ENCODE measurements at places on chromosomes 5 and 9. TPM values are rescaled to one million over a fixed set of nuclear protein-coding genes. Genes with fewer than 3 reads are reported as not detected.
A peak's percentile ranks its signal among the peaks of the same experiment; 100 is the strongest.

GRCh38 chr5:60092671-60093422 is 199.3 kb upstream of the PDE4D start:
- no peak for DNase-seq

DNA sequence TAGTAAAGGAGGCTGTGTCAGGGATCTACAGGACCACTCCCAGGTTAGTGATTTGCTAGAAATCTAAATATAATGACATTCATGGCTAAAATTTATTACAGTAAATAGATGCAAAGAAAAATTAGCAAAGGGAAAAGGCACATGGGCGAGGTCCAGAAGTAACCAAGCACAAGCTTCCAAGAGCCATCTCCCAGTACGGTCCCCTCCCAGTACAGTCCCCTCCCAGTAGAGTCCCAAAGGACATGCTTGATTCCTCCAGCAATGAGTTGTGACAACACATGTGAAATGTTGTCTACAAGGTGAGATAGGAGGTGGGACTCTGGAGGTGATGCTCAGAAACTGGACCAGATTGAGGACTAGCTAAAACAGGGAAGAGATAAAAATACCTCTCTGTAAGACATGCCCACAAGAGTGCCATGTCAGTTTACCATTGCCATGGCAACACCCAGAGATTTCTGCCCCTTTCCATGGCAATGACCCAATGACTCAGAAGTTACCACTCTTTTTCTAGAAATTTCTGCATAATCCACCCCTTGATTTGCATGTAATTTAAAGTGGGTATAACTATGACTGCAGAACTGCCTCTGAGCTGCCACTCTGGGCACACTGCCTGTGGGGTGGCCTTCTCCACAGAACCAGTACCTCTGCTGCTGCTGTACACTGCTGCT is 27.9 kb upstream of the CEMIP2 start:
- DNase-seq: no peak

DNA sequence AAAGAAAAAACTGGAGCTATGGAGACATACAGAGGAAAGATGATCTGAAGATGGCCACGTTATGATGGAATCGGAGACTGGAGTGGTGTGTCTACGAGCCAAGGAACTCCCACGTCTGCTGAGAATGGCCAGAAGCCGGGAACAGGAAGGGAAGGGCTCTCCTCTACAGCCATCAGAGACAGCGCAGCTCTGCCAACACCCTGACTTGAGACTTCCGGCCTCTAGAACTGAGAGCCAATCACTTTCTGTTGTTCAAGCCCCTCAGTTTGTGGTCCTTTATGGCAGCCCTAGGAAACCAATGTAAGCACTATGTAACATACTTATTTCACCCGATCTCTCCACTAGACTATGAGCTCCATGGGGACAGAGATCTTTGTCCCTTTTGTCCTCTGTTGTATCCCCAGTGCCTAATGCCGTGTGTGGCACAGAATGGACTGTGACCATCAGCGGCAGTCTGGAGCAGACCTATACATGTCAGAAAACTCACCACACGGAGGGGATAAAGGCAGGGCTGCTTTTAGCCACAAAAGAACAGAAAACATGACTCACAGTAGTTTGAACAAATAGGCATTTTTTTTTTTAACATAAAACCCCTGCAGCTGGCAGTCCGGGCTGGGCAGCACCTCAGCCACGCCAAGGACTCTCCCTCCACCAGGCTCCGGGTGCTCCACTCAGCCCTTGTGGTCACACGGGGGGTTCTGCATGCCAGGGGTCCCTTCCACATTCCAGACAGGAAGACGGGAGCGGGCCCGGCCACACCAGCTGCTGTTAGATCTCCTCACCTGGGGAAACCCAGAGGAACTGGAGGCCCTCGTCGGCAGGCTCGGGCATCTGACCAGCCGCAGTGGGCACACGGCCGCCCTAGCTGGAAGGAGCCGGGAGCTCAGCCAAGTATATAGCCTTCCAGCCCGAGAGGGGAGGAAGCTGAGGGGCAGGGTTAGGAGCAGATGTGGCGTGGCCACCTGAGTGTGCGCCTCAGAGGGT is 16.1 kb upstream of the MXD3 start:
- DNase-seq: no peak

- no peak for DNase-seq
Observed at GRCh38 chr9:29183971-29184370, 1610.7 kb upstream of the C9orf72 start.

DNA sequence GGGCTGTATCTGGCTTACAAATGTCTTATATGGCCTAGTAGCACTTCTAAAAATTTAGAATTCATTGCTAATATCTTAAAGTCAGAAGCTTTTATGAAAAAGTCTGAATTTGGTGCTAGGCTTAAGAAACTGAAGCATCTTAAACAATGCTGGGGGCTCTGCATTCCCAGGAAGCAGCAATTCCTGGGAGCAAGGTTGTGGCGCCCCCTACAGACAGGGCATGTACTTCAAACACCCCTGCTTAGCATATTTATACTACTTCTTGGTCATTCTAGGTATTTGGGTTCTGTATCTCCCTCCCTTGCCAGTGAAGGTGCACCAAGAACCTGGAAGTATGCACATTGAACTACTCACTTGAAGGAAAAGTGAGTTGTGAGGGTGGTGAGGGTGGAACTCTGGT is 64.6 kb upstream of the GRIA1 start:
- no peak for DNase-seq

GRCh38 chr5:135423846-135424168 is 23.3 kb downstream of the DCANP1 start:
- DNase-seq: no peak

- no peak for DNase-seq
Observed at GRCh38 chr5:163458778-163459385, 1.0 kb downstream of the NUDCD2 start.

DNA sequence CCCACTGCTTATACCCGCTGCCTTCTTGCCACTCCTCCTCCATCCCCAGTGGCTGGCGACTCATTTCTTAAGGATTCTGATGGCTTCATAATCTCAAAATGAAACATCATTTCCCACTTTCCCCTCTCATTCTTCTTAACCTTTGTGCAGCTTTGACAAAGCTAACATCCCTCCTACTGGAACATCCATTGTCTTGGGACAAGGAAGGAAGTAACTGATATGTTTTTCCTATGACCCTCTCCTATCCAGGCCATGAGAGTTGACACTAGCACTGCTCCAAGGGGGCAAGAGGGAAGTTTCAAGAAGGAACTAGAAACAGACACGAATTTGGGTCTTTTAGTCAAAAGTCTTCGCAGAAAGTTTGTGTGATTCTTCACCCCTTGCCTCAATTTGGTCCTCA is 71.7 kb upstream of the SNX2 start:
- DNase-seq: no peak

DNA sequence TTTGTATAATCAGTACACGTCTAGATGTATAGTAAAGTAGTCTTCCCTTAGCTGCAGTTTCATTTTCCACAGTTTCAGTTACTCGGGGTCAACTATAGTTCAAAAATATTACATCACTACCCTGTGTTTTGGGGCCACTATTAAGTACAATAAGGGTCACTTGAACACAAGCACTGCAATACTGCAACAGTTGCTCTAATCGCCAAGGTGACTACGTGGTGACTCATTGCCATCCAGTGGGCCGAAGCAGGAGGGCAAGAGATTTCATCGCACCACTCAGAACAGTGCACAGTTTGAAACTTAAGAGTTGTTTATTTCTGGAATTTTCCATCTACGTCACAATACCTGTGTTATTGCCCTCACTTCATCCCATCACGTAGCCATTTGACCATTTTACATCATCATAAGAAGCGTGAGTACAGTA is at the start of gene ARL14EPL:
ARL14EPL (plus strand) TSS at position 379 of the 424 bp plus-strand sequence. CDS start 18,994 bp downstream, outside the sequence.
- DNase-seq: no peak

DNA sequence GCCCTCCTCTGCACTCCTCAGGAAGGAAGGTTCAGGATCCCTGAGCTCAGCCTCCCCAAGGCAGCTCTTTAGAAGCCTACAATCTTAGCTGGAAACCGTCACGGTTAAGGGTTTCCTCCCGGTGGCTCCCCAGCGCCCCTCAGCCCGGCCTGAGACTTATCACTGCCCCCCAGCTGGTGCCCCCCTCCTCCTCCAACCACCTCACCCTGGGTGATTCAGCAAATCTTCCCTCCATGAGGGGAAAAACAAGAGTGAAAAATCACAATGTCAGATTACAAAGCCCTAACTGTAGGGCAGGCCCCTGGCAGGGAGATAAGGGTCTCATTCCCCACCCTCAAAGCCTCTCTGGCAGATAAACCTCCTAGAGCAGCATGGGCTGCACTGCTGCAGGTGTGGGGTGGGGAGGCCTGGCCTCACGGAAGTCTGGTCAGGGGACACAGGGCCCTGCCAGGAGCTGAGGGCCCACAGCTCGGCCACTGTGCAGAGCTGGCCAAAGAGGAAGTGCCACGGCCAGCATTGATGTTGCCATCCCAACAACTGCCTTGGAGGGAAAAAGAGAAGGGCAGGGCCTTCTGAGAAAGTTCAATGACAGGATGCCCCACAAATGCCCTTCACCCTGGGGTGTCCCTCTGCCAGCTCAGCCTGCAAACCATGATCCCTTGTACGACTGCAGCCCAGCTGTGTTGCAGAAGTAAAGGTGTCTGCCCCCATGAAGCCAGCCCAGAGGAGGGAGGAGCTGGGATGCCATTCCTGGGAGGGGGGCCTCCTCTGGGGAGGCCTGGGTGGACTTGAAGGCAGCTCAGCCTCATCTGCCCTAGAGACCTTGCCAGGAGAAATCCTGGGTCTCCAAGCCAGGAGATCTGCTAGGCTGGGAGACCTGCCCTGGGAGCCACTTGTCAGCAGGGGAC is 25.9 kb downstream of the GFI1B start:
- no peak for DNase-seq

DNA sequence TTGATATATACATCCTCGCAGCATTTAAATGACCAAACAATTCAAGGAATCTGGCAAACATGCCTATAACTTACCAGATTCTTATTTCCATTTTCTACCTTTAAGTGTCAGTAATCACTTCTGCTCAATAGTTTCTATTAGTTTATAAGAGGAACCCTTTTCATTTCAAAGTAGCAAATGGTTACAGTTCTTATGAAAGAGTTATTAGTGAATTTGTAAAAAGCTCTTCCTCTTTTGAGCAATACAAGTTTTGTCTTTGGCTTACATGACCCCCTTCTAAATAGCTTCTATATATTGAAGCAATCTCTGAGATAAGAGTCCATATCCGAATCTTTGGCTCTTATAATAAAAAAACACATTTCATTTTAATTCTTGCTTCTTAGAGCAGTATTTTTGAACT is 42.0 kb downstream of the ELL2 start:
- no peak for DNase-seq

- DNase-seq: no peak
Observed at GRCh38 chr5:59661954-59662615, 231.4 kb downstream of the PDE4D start.

GRCh38 chr9:112241491-112241890 is 66.4 kb upstream of the SUSD1 start:
- no peak for DNase-seq

GRCh38 chr9:34991607-34992375 is 2.2 kb downstream of the DNAJB5 start:
- no peak for DNase-seq

GRCh38 chr5:55892479-55892878 is 41.3 kb downstream of the IL31RA start:
- DNase-seq: no peak

DNA sequence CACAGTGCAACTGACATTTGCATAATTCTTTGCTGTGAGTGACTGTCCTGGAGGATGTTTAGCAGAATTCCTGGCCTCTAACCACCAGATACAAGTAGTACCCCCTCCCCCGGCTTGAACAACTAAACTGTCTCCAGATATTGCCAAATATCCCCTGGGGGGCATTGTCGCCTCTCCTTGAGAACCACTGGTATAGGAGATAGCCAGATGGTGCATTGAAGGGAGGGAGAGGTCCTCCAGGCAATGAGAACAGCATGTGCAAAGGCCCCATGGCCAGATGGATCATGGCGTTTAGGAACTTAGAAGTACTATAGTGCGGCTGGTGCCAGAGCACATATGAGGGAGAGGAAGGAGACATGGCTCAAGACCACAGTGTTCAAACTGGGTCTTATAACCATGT is 18.9 kb upstream of the ORM1 start:
- no peak for DNase-seq

DNA sequence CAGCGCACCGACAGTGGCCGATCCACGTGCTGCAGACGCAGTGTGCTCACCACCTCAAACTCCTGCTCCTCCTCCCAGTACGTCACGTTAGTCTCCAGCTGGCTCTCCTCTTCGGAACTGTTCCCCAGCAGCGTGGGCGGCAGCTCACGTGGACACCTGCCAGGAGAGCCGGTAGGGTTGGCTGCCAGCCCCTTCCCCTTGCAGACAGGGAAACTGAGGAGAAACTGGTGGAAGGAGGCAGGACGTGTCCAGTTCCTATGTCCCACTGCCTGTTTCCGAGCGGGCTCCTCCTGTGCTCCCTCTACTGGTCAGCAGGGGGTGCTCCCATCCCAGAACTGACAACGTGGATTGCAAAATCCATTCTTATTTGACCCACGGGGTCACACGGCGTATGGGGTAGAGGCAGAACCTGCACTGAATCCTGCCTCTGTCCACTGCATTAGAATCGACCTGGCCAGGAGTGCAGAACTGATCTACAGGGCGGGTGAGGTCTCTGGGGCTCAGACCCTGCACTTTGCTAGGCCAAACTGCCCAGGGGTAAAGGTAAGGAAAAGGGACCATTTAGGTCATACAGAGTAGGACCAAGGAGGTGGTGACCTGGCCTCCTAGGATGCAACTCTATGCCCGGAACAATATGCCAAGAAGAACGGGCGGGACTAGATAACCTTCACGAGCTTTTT is 25.7 kb downstream of the PDGFRB start:
- peak; percentile 70 for DNase-seq

- DNase-seq: no peak
Observed at GRCh38 chr5:88824141-88824540, 58.8 kb downstream of the MEF2C start.

- DNase-seq: peak; percentile 36
Observed at GRCh38 chr9:137552022-137552768, 516 bp downstream of the MRPL41 start.

GRCh38 chr5:138353560-138354080 is 1.1 kb downstream of the KDM3B start:
- DNase-seq: peak; percentile 24

The IL7R gene
- 53.7 TPM for total RNA-seq

The IFNE gene
- total RNA-seq: 1.1 TPM

The LHX3 gene
- total RNA-seq: not detected

The CEL gene
- 1.0 TPM for total RNA-seq

The PTCD2 gene
- 9.8 TPM for total RNA-seq

The F12 gene
- 4.2 TPM for total RNA-seq

Data from kidney (tissue), 22 donors.